Calu3 (cell line): ENCODE measurements at places on chromosomes 7 and 10.

- DNase-seq, result no peak
These were observed 20.0 kb downstream of the PDSS1 start for GRCh38 chr10:26717476-26717875.

- DNase-seq, result peak; percentile 100
These were observed at the start of gene PPA1 for GRCh38 chr10:70233109-70233938. TSS of gene PPA1 (minus strand) at chr10:70233429. CDS start at chr10:70233327, 102 bp downstream.

GRCh38 chr10:72429931-72430330 is 75.2 kb upstream of the DNAJB12 start:
- DNase-seq, result no peak

DNA sequence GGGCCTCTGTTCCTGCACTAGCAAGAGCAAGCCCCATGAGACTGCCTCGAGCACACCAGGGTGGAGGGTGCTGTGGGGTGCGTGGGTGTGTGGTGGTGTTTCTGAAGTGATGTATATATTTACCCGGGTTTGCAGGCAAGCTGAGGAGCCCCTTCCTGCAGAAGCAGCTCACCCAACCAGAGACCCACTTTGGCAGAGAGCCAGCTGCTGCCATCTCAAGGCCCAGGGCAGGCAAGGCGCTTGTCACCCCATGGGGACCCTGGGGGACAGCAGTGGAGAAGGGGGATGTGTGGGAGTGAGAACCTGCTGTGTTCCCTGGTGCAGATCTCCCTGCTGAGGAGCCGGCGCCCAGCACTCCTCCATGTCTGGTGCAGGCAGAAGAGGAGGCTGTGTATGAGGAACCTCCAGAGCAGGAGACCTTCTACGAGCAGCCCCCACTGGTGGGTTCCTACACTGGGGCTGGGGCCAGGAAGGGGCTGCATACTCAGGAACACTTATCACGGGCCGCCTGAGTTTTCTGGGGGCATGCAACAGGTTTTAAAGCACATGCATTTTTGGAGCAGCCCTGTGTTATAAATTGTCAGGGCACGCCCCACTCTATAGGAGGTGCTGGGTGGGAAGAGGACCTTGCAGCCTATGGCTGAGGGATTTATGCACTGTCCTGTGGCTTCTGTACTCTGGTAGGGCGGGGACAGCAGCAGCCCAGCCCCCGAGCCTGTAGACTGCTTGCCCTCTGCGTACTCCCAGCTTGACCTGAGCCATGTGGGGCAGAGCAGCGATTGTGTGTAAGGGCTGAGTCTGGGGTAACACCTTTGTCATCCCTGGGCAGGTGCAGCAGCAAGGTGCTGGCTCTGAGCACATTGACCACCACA is 5.9 kb downstream of the PGAM2 start:
- no peak for DNase-seq

DNA sequence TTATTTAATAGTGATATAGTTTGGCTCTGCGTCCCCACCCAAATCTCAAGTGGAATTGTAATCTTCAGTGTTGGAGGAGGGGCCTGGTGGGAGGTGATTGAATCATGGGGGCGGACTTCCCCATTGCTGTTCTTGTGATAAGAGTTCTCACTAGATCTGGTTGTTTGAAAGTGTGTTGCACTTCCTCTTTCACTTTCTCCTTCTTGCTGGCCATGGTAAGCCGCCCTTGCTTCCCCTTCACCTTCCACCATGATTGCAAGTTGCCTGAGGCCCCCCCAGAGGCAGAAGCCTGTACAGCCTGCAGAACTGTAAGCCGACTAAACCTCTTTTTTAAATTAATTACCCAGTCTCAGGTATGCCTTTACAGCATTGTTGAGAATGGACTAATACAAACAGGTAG is 101.4 kb downstream of the MTPAP start:
- DNase-seq, result no peak

- no peak for DNase-seq
These were observed 9.0 kb upstream of the ADAP1 start for GRCh38 chr7:963236-964078.

- no peak for DNase-seq
These were observed 55.9 kb upstream of the KIAA1217 start for GRCh38 chr10:24153031-24153430.

DNA sequence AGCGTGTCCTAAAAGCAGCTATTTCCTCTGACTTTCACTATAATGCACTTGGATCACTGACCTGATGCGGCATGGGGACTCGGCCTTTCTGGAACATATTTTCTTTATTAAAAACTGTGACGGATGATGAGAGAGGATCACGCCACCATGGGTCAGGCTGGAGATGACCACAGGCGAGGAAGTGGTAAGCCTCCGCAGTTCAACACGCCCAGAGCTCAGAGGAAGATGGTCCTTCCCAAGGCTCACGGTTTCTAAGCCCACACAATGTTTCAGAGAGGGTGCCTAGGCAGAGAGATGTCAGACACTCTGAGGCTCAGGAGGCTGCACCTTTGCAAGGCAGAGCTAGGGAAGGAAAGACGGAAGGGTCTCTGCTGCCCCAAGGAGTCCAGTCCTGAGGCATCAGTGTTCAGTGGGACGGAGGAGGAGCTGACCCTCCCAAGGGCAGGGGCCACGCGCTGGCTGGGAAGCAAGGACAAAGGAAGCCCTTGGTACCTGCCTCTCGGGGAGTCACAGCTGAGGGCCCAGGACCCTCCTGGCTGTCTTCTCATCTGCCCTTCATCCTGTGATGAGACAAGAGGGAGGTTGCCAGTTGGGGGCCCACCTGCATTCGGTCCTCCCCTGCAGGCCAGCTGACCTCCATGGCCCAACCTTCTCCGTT is 9.5 kb downstream of the CHST15 start:
- DNase-seq, result no peak

DNA sequence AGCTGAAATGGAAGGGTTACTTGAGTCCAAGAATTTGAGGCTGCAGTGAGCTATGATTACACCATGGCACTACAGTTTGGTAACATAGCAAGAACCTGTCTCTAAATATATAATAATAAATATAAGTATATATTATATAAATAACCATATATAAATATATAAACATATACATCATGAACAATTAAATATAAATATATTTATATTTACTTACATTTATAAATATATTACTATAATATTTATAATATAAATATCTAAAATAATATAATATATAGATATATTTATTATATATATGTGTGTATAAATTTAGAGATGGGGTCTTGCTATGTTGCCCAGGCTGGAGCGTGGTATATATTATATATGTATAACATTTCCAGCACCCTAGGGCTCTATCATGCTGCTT is 42.4 kb upstream of the LYZL1 start:
- no peak for DNase-seq

DNA sequence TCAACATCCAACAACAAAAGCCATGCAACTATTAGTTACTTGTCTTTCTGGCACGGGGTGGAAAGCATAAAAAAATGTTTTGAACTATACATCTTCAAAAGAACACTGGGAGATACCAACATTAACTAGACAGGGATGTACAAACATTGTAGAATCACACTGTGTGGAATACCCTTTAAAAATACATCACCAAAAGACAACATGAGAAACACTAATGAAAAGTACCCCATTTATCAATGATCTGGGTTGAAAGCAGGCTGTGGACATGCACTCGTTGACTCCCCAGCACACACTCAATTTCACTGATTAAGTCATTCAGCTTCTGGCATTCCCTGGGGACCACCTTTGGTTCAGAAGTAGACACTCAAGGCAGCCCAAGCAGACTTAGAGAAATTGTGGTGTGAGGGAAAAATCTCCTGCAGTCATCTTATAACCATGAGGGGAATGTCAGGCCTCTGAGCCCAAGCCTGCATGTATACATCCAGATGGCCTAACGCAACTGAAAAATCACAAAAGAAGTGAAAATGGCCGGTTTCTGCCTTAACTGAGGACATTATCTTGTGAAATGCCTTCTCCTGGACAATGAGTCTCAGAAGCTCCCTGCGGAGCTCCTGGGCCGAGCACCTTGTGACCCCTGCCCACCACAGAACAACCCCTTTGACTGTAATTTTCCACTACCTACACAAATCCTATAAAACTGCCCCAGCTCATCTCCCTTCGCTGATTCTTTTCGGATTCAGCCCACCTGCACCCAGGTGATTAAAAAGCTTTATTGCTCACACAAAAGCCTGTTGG is 53.0 kb downstream of the CACUL1 start:
- no peak for DNase-seq

DNA sequence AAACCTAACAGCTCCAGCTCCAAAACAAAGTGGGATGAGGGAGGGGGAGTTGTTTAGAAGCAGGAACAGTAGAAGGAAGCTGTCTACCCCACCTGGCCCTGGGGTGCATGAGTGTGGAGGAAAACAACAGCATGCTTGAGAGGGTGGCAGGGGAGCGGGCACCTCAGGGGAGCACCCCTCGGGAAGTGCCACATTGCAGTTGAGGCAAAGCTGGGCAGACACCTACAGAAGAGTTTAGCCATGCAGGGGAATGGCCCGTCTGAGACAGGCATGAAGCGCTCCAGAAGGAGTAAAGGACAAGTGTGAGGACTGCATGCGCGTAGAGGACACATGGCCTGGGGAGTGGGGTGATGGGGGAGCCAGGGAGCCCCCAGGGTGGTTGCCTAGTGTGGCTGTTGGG is 18.1 kb downstream of the CHAT start:
- DNase-seq, result no peak

- DNase-seq, result no peak
These were observed 215.8 kb downstream of the MLLT10 start for GRCh38 chr10:21749788-21750187.

DNA sequence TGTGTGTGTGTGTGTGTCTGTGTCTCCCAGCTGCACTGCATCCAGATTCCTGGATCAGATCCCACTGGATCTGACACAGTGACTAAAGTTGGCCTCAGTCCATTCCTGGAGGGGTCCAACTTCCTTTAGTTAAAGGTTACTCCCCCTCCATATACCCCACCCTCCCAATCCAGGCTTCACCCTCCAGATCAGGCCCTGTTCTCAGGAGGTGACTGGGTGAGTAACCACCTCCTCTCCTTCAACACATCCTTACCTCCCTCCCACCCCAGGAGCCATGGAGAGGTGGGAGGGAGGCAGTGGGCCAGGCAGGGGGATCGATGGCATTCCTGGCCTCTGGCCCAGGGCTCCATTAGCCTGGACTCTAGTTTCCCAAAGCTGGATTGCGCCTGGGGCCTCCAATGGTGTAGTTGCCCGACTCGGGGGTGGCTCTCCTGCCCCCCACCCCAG is 11.3 kb downstream of the KCNIP2 start:
- DNase-seq, result no peak

- no peak for DNase-seq
These were observed 59.7 kb downstream of the CPEB3 start for GRCh38 chr10:92231196-92231595.
